ENCODE measurements at places on chromosomes 12 and 14. TPM values are rescaled to one million over a fixed set of nuclear protein-coding genes. Genes with fewer than 3 reads are reported as not detected.

Gene HOXC9
- total RNA-seq = 0.16 TPM

Gene PPHLN1
- total RNA-seq = 53.4 TPM

Gene JPH4
- under 0.01 TPM for total RNA-seq

Gene SERPINA9
- total RNA-seq = not detected

Gene TMEM30B
- total RNA-seq = under 0.01 TPM

Gene SOAT2
- not detected for total RNA-seq

Gene MYF6
- total RNA-seq = not detected

Gene LGR5
- not detected for total RNA-seq

Gene GPR137C
- total RNA-seq = 0.65 TPM

Gene CLEC1A
- 28.0 TPM for total RNA-seq

Gene NFATC4
- total RNA-seq = 7.4 TPM

Gene ENDOU
- 0.13 TPM for total RNA-seq

Gene HOXC11
- total RNA-seq = not detected

Gene SLC17A8
- not detected for total RNA-seq

Gene BEST3
- total RNA-seq = not detected

Gene ALDH1L2
- 0.65 TPM for total RNA-seq

Gene TSHR
- not detected for total RNA-seq

Gene TAS2R8
- total RNA-seq = not detected

Gene EMP1
- total RNA-seq = 95.0 TPM

Gene ABHD12B
- not detected for total RNA-seq

Gene LRCOL1
- 2.5 TPM for total RNA-seq

Gene A2ML1
- not detected for total RNA-seq

Gene LUM
- 0.57 TPM for total RNA-seq

Gene TGFB3
- 2.5 TPM for total RNA-seq
